ENCODE measurements at places on chromosomes 5 and 9.

GRCh38 chr5:141507387-141508091 lies 18.7 kb downstream of the PCDHGC5 start:
- no peak for DNase-seq

DNA sequence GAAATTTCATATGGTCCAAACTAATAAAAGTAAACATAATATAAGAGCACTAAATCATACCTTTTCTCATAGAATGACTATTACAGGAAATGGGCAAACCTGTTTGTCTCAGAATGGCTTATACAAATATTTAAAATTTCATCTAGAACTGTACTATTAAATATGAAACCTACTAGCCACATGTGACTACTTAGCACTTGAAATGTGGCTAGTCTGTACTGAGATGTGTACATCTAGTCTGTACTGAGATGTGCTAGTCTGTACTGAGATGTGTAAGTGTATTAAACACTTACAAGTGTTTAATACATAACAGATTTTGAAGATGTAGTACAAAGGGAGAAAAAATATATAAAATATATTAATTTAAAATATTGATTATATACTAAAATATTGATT lies 22.4 kb downstream of the ABITRAM start:
- DNase-seq = no peak

- DNase-seq = no peak
Observed at GRCh38 chr5:16918156-16918555, 17.9 kb downstream of the MYO10 start.

DNA sequence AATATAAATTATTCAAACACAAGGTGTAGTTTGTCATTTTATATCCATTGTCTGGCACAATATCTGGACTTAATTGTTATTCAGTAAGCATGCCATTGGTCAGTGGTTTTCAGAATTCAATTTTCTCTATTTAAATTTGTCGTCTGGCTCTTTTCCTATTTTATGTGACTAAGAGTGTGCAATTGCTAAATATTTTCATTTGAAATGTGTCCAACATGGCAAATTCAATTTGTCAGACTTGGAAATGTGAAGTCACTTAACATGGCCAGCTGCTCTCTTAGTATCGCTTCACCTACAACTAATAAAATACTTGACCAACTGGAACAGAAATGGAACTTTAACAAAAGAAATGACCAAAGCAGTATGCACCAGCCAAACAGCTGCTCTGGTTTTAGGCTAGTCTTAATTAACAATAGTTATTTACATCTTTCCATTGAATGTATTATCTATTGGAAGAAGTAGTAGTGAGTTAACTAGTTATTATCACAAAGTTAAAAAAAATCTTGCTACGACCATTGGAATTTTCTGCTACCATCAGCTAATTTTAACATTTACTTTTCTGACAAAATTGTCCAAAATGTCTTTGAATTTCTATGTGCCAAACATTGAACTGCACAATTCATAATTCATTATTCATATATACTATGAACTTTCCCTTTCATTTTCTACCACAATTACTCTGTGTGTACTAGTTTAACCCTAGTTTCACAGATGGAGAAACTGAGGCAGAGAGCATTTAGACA lies 720.7 kb upstream of the FAM174A start:
- no peak for DNase-seq

GRCh38 chr9:72458153-72458552 lies 63.3 kb upstream of the TMC1 start:
- no peak for DNase-seq

GRCh38 chr9:113566016-113566711 lies 102.6 kb downstream of the RGS3 start:
- DNase-seq = no peak

DNA sequence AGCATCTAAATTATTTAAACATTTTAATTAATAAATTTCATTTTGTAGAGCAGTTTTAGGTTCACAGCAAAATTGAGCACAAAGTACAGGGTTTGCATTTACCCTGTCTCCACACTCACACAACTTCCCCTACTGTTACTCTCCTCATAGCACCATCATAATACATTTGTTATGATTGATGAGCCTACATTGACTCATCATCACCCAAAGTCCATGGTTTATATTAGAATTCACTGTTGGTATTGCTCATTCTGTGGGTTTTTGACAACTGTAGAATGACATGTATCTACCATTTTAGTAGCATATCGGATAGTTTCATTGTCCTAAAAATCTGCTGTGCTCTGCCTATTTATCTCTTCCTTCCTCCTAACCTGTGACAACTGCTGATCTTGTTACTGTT lies 411.1 kb upstream of the MPDZ start:
- no peak for DNase-seq

DNA sequence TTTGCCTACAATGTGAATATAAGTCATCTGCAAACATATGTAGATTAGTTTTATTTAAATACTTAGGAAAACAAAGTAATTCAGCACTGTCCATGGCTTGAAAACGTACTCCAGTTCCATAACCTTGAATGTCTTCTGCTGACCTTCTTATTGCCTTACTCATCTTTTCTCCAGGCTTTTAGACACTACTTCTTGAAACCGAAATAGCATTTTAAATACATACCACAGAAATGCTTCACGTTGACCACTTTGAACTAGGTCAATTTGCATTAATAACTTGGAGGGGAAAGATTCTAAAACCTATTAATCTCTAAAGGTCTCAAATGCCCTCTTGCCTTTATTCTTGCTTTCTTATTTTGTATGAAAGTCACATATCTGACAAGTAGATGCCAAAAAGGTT lies 995.4 kb upstream of the ACO1 start:
- no peak for DNase-seq

GRCh38 chr5:71744009-71744790 lies 25.1 kb downstream of the CARTPT start:
- no peak for DNase-seq

DNA sequence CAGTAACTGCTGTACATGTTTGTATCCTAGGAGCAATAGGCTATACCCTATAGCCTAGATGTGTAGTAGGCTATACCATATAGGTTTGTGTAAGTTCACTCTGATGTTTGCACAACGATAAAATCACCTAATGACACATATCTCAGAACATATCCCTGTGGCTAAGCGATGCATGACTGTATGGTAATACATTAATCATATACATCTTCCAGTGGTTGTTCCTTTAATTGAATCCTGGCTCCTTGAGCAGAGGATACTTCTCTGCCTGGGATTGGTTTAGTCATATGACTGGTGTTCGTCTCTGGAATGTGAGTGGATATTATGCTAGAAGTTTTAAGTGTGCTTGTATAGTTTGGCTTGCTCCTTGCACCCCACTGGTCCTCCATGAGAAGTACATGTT lies 425.8 kb downstream of the MAN2A1 start:
- no peak for DNase-seq

- DNase-seq = no peak
Observed at GRCh38 chr5:116382874-116383266, 191.8 kb downstream of the SEMA6A start.

GRCh38 chr9:87671925-87672324 lies 54.0 kb upstream of the CTSL start:
- DNase-seq = no peak

- no peak for DNase-seq
Observed at GRCh38 chr5:176188085-176188484, 50.1 kb upstream of the SIMC1 start.

DNA sequence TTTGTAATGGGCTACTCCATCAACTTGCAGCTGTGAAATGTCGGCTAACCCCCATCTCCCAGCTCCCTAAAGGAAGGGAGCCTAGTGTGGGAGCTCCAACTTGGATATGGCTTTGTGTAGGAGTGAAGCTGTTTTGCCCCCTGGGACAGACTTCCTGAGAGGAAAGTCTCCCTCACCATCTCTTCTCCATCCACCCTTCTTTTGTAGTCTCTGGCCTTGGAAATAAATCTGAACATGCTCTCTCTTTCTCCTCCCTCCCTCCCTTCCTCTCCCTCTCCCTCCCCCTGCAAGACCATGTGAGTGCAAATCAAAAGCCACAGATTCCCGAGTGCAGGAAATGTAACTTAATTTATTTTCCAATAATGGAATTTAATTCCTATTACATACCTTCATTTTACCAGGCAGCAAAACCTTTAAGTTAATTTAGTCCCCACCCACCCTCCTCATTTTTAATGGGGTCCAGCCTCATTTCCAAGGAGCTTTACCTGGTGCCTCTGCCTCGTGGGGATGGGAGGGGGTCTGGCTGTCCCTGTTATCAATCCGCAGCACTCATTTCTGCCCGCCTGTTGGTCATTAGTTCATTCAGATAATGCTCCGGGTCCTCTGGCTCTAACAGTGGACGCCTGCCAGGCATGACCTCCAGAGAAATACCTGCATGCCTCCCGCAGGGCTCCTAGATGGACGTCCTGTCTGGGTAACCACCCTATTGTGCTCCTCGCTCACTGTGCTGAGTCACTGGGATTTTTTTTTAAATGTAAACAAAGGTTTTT lies 122.9 kb upstream of the TAF11L2 start:
- DNase-seq = no peak

- no peak for DNase-seq
Observed at GRCh38 chr5:59617186-59617771, 276.2 kb downstream of the PDE4D start.

- no peak for DNase-seq
Observed at GRCh38 chr5:31701642-31702299, 62.8 kb downstream of the PDZD2 start.

GRCh38 chr5:151002681-151003502 lies 17.5 kb upstream of the GPX3 start:
- no peak for DNase-seq

GRCh38 chr5:89147031-89147430 lies 264.0 kb upstream of the MEF2C start:
- DNase-seq = no peak

DNA sequence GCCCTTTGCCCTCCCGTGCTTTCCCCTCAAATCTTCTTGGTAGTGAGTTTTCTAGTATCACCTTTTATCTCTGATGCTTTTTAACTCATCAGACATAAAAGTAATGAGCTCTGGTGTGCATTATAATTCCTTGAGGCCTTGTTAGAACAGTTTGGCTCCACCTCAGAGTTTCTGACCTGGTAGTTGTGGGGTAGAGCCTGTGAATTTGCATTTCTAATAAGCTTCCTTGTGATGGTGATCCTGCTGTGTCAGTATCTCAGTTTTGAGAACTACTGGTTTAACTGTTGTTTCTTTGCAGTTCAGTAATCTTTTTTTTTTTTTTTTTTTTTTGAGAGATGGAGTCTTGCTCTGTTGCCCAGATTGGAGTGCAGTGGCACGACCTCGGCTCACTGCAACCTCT lies 31.1 kb downstream of the UBE2D2 start:
- no peak for DNase-seq

DNA sequence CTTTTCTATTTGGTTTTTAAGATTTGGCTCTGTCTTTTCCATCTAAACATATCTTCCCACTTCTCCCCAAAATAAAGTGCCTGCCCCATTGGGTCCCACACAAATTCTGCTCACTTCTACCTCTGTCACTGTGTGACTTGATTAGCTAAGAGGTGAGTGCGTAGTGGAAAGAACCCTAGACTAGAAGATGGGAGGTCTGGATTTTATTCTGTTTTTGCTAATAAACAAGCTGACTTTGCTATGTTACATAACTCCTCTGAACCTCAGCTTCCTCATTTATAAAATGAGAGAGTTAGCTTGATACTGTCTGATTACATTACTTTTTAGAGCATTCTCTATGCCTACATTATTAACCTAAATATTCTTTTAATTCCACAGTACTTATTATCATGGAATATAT lies 51.3 kb upstream of the PTGER4 start:
- DNase-seq = no peak

All from chondrocyte (in vitro differentiated cells).